Ovary (tissue), 10 donors: ENCODE measurements at places on chromosomes 7 and 10. TPM values are rescaled to one million over a fixed set of nuclear protein-coding genes. Genes with fewer than 3 reads are reported as not detected.

DNA sequence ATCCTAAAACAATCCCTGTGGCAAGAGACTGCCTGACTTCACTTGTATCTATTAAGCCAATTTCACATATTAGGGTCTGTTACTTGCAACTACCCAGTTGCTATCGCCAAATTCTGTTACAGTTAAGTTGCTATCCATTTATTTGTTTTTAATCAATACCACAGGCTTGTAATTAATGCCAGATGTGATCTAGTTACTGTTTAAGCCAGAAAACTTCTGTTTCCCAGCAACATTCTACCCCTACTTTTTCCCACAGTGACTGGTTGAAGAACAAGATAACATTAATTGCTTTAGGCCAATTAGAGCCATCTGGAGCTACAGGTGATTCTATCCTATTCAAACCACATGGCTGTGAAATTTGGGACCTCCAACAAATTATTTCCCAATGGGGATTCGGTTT lies 131.3 kb downstream of the ALOX5 start:
- no peak for DNase-seq

DNA sequence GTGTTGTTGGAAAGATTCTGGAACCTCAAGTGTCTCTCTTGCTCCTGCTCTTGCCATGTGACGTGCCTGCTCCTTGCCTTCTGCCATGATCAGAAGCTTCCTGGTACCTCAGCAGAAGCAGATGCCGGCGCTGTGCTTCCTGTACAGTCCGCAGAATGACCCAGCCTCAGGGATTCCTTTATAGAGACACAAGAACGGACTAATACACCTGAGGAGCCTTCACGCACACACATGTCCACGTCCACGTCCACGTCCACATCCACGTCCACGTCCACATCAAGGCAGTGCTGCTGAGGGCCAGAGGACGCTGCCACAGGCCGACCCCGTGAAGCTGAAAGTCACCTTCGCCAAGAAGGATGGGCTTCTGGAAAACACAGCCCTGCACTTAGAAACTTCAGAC lies 190.1 kb downstream of the MAD1L1 start:
- DNase-seq = no peak

DNA sequence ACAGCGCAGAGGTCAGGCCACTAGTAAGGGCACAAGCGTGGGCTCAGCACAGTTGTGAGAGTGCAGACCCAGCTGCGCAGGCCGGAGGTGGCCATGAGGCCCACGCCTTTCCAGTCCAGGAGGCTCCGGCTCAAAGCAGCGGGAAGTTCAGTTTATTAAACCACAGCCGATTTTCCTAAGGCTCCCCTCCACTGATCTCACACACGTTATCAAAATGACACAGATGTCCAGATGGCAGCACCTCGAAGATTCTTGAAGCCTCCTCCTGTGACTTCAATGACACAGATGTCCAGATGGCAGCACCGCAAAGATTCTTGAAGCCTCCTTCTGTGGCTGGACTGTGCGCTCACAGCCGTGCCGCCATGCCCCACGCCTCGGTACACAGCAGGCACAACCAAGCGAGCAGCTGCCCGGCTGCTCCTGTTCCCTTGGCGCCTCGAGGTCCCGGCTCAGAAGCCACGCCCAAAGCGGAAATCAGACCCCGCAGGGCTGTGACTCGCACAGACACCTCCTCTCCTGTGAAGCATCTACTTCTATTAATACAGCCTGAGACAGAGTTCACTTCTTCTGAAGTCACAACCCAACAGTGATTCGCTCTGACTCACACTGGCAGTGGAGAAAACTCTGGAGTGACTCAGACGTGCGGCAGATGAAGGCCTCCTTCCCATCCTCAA lies 122.7 kb downstream of the MAD1L1 start:
- DNase-seq = no peak

GRCh38 chr7:82605247-82605864 lies 161.8 kb upstream of the CACNA2D1 start:
- no peak for DNase-seq

Gene TTYH3
- 22.7 TPM for total RNA-seq
